Activated CD4-positive, alpha-beta T cell treated with anti-CD3 and anti-CD28 coated beads, Interleukin-2, amount 50 U/mL, for 4 hours (primary cell): ENCODE measurements at places on chromosomes 13 and 19.

- DNase-seq, result no peak
These were observed 53.2 kb upstream of the GAS6 start for GRCh38 chr13:113917096-113917495.

DNA sequence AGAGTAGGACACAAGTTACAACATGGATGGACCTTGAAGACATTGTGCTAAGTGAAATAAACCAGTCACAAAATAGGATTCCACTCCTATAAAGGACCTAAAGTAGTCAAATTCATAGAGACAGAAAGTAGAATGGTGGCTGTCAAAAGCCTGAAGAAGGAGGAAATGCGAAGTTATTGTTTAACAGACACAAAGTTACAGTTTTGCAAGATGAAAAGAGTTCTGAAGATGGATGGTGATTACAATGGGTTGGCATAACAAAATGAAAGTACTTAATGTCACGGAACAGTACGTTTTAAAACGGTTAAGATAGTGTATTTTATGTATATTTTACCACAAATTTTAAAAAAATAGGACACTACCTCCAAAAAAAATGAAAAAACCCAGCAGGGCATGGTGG is 34.8 kb downstream of the FOXO1 start:
- no peak for DNase-seq

- DNase-seq, result no peak
These were observed 74.4 kb downstream of the TNFRSF19 start for GRCh38 chr13:23644527-23645138.

DNA sequence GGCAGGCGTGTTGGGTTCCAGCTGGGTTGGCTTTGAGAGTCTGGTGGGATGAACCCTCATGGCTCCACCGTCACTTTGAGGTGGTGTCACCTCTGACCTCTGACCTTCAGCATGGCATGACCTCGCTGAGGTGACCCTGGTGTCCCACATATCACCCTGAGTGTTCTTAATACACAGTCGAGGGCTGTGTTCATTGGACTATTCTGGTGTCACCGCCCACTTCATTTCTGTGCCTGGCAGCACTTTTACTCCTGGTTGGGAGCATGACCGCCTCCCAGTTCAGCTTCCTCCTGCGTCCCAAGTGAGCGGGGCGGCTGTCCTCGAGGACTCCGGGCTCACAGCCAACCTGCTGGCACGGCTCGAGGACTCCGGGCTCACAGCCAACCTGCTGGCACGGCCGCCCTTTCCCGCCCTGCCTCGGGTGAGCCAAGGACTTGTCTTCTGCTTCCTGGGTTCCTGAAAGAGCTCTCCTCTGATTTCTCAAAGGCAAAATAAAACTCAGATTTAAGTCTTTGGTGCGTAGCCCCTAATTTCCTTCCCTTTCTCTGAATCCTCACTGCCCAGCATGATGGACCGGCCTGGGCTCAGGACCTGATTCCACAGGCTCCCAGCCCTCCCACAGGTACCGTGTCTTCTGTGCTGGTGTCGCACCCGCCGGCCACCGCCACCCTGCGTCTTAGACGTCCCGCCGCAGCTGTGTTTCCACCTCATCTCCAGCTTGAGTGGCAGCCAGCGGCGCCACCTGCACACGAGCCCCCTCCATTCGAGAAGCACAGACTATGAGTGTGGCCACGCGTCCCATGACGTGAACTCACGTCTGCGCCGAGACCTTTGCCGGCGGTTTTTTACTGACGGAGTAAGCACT is 10.4 kb downstream of the ATP4B start:
- no peak for DNase-seq

- no peak for DNase-seq
These were observed 548.5 kb downstream of the SLITRK1 start for GRCh38 chr13:83333614-83334388.

DNA sequence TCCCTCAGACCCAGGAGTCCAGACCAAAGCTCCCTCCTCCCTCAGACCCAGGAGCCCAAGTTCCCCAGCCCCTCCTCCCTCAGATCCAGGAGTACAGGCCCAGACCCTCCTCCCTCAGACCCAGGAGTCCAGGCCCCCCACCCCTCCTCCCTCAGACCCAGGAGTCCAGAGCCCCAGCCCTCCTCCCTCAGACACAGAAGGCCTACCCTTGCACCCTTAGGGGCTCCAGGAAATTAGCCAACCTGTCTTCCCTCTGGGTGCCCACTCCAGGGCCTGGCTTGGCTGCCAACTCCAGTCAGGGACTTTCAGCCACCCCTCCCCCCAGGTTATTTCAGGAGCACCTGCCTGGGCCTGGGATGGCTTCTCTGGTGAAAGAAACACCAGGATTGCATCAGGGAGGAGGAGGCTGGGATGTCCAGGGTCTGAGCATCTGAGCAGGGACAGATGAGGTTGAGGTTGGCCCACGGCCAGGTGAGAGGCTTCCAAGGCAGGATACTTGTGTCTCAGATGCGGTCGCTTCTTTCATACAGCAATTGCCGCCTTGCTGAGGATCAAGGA is at the start of gene FGF21:
Gene FGF21 (plus strand): TSS at position 441 of the 558 bp plus-strand sequence. CDS start 713 bp downstream, outside the sequence.
- DNase-seq, result no peak
